Colonic mucosa (tissue), 4 donors: ENCODE measurements at places on chromosomes 3 and 15. TPM values are rescaled to one million over a fixed set of nuclear protein-coding genes. Genes with fewer than 3 reads are reported as not detected.

The OXNAD1 gene
- total RNA-seq: 23.4 TPM

The THOC7 gene
- total RNA-seq: 61.9 TPM

The GPR156 gene
- total RNA-seq: not detected

The TMEM43 gene
- 31.1 TPM for total RNA-seq

The RAMAC gene
- 23.0 TPM for total RNA-seq

The ELL3 gene
- total RNA-seq: 34.9 TPM

The LMAN1L gene
- not detected for total RNA-seq

The SI gene
- 66.1 TPM for total RNA-seq

The ETV5 gene
- total RNA-seq: 3.1 TPM

The CASR gene
- 0.22 TPM for total RNA-seq

The LNP1 gene
- 0.74 TPM for total RNA-seq

The GOLGA6L4 gene
- total RNA-seq: 2.5 TPM

The ZBBX gene
- not detected for total RNA-seq

The MOBP gene
- total RNA-seq: 0.56 TPM

The GOLGA6D gene
- not detected for total RNA-seq

The MCF2L2 gene
- total RNA-seq: 0.25 TPM

The PLA2G4E gene
- total RNA-seq: not detected

The TRH gene
- not detected for total RNA-seq

The SCN11A gene
- total RNA-seq: 0.05 TPM

The SLC2A2 gene
- total RNA-seq: 0.08 TPM

The RAD18 gene
- total RNA-seq: 12.2 TPM

The ALDH1L1 gene
- 25.6 TPM for total RNA-seq

The EPHA6 gene
- 0.22 TPM for total RNA-seq

The CAMP gene
- not detected for total RNA-seq

The NAA80 gene
- total RNA-seq: 6.7 TPM

The MESP1 gene
- 11.1 TPM for total RNA-seq

The CCR9 gene
- not detected for total RNA-seq

The NPAP1 gene
- total RNA-seq: not detected
